ENCODE measurements at places on chromosomes 4 and X. TPM values are rescaled to one million over a fixed set of nuclear protein-coding genes. Genes with fewer than 3 reads are reported as not detected.

GRCh38 chrX:46676399-46677356 is 82.2 kb downstream of the SLC9A7 start:
- DNase-seq, result no peak

- DNase-seq, result no peak
Measured at GRCh38 chr4:142169216-142169615, 532.8 kb downstream of the IL15 start.

DNA sequence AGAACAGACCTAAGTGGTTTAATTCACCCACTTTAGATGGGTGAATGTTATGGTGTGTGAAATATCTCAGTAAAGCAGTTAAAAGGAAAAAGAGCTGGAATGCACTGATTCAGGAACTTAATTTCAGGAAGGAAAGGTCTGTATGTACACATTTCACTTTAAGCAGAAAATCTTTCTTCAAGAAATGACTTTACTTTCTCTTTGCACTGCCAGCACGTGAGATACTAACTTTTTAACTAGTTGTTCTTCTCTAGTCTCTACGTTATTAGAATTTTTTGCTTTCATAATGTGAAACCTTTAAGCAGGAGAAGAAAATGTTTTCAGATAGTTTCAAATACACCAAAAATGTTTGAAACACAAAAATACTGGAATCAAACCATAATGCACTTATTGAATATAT is 18.8 kb downstream of the C4orf46 start:
- no peak for DNase-seq

DNA sequence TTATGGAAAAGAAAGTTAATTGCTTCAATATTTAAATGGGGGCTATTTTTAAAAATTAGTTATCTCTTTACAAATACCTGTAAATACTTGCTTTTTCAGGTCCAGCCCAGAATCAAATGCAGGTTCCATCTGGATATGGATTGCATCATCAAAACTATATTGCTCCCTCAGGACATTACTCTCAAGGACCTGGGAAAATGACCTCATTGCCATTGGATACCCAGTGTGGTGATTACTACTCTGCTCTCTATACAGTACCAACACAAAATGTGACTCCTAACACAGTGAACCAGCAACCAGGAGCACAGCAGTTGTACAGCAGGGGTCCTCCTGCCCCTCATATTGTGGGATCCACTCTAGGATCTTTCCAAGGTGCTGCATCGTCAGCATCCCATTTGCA is 29.2 kb downstream of the SEC24B start:
- DNase-seq, result no peak

Gene CLDN34
- 0.12 TPM for polyA plus RNA-seq

- no peak for DNase-seq
Measured at GRCh38 chr4:47315346-47315745, 148.2 kb downstream of the COMMD8 start.

DNA sequence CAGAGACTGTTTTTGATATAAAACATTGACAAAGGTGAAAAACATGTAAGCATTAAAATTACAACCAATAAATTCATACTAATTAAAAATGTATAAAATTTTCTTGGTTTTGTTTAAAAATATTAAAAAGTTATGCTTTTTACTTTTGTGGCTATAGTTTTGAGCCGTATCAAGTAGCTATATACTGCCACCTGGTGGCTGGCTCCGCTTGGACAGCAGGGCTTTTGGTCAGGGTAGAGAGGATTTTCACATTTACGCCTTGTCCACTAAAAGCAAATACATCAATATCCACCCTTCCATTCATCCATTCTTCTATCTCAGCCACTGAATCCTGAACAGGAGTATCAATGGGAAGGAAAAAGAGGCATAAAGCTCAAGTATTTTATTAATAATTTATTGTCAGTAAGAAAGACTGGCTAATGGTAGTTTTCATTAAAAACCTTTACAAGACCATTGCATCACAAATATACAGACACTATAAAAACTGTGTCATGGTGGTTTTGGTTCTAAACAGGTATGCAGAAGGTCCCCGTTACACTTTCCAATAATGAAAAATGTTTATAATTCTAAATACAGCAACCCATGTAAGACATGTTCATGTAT is 32.1 kb upstream of the MTNR1A start:
- DNase-seq, result peak; percentile 75

- no peak for DNase-seq
Measured at GRCh38 chr4:103011378-103012025, 8.0 kb downstream of the SLC9B1 start.

GRCh38 chr4:154988511-154988910 is 207.4 kb downstream of the RBM46 start:
- DNase-seq, result no peak

Gene BANK1
- 1.0 TPM for polyA plus RNA-seq

GRCh38 chr4:118351851-118352827 is 664 bp downstream of the PRSS12 start:
- peak; percentile 18 for DNase-seq

Gene CENPVL1
- not detected for polyA plus RNA-seq

- no peak for DNase-seq
Measured at GRCh38 chr4:93031431-93032098, 727.8 kb downstream of the GRID2 start.

GRCh38 chrX:133655275-133656265 is 240.3 kb upstream of the GPC4 start:
- DNase-seq, result no peak

- DNase-seq, result no peak
Measured at GRCh38 chr4:41655177-41655576, 93.3 kb downstream of the PHOX2B start.

Gene TCEAL9
- polyA plus RNA-seq, result 216 TPM

GRCh38 chr4:125123570-125124109 is 191.1 kb upstream of the FAT4 start:
- DNase-seq, result no peak

Gene MAGED4
- 21.6 TPM for polyA plus RNA-seq

GRCh38 chr4:656436-657337 is 17.4 kb downstream of the ATP5ME start:
- no peak for DNase-seq

DNA sequence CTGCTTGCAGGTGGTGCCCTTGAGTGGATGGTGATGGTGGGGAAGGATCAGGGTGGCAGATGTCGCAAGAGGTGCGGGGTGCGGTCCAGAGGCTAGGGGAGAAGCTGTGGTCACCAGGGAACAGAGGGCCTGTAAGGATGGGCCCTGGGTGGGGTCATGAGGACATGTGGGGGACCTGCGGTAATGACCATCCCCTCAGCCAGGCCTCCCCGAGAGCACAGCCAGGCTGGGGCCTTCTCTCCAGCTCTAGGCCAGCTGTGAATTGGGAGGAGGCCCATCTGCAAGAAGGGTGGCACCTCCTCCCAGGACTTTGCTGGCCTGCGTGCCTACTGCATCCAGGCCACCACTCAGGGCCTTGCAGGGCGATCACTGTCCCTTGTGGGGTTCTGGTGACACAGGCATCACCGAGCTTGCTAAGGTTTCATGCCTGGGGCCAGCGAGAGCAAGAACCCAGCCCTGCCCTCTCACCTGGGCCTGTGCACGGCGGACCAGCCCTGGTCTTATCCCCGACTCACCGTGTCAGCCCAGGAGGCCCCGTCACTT is 34.1 kb upstream of the MXD4 start:
- no peak for DNase-seq

Gene PPP3CA
- 26.0 TPM for polyA plus RNA-seq

GRCh38 chrX:47831788-47832187 is 4.9 kb upstream of the ZNF81 start:
- DNase-seq, result no peak

DNA sequence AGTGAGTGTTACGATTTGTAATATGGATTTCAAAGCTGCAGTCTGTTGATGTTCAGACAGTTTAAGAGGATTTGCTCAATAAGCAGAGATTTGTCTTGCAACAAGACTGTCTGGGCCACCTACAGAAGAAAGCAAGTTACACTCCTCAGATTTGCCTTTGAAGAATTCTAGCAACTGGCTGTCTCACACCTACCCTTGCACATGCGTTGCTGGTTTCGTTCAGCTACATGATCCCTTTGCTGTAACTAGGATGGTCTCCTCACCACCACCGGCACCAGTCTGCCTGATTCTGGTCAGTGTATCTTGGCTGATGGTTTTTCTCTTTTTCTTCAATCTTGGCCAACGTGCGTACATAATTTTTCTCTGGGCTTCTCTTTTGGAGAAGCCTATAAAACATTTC is 172.7 kb upstream of the LCORL start:
- no peak for DNase-seq

DNA sequence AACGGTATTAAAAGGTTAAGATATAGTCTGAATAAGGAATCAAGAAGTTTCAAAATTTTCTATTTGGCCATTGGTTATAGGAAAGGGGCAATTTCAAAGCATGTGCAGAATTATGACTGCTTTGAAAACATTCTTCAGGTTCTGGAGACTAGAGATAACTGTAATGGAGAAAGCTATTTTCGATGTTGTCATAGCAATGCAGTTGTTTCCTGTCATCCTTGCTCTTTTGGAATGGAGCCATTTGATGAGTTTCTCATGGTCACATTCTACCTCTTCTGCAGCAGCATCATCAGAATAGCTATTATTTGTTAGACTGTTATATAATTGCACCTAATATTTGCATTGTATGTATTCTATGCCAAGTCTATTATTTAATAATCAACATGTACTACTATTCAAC is 368.2 kb upstream of the NR3C2 start:
- DNase-seq, result no peak

- no peak for DNase-seq
Measured at GRCh38 chr4:176400816-176401461, 81.2 kb downstream of the SPCS3 start.

Gene FRMPD4
- polyA plus RNA-seq, result 0.01 TPM

Gene GCNA
- 0.98 TPM for polyA plus RNA-seq

DNA sequence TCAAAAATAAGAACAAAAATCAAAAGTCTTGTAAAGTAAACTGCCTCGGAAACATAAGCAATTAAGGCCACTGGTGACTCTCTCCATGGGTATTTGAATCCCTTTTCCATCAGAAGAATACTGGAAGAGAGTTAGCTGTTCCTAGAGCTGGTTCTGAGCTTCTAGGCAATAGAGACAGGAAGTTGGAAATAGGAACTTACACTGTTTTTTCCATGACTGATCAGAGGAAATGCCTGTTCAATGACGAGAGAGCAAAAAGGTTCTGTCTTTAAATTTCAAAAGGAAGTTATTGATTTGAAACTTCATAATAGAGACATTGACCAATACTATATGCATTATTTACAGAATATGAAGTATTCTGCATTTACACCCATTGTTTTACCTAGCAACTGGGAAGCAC is 503.5 kb upstream of the ARX start:
- no peak for DNase-seq

GRCh38 chr4:164540987-164541386 is 212.9 kb upstream of the SMIM31 start:
- DNase-seq, result no peak

- DNase-seq, result peak; percentile 45
Measured at GRCh38 chr4:8437281-8437680, 3.2 kb downstream of the ACOX3 start.

- no peak for DNase-seq
Measured at GRCh38 chr4:46946919-46947536, 38.0 kb upstream of the COX7B2 start.

- no peak for DNase-seq
Measured at GRCh38 chr4:110854021-110854678, 231.3 kb upstream of the PITX2 start.

Gene SMIM10L2A
- 6.3 TPM for polyA plus RNA-seq

DNA sequence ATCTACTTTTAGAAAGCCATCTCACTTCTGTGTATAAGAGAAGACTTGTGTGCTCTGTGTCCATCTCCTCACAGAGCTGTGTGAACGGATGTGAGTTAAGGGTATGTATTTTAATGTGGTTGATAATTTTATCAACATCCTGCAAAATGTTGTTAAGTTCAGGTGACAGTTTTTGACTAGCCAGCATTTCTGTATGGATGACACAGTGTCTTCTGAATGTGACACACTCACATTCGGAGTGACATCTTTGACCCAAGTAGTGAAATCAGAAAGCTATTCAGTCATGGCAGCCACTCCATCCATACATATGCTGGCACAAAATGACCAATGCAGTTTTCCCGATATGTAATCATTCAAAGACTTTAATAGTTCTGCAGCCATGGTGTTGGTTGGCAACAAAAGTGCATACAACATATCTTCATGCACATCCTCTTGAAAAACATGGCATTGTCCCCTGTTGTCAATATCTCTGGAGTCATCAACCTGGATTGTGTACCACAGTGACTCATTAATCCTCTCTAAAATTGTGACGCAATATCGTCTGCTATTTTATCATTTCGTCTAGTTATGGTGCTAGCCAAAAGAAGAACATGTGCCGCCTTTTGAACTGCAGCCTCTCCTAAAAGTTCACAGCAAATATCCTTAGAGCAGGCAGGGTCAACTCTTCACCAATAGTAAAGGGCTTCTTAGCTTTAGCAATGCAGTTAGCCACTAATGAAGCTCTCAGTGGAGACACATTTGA is 6.8 kb upstream of the FGF2 start:
- no peak for DNase-seq

Gene ENPEP
- polyA plus RNA-seq, result 1.5 TPM

Gene CT45A2
- polyA plus RNA-seq, result not detected

DNA sequence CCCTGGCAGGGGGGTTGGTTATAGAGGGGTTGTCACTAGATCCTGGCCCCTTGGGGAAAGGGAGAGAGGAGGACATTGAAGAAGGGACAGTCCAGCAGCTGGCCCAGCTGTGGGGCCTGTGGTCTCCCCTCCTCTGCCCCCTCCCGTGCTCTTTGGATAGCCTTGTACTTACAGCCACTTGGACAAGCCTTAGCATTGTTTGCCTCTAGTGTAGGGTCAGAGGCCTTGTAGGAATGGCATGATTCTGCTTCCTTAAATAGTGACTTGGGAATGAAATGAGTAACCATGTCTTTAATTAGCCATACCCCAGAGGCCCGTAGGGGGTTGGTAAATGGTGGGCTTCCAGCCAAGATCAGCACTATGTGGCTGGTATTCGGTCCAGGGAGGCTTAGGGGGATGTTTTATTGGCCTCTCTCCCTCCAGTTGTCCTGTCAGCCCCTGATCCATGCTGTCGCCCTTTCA is 230.6 kb downstream of the PTTG2 start:
- DNase-seq, result peak; percentile 35

- no peak for DNase-seq
Measured at GRCh38 chr4:37447886-37448285, 203.3 kb downstream of the NWD2 start.

GRCh38 chr4:42638993-42639392 is 17.9 kb downstream of the ATP8A1 start:
- DNase-seq, result no peak

GRCh38 chr4:79065262-79065661 is 126.0 kb upstream of the PAQR3 start:
- no peak for DNase-seq

DNA sequence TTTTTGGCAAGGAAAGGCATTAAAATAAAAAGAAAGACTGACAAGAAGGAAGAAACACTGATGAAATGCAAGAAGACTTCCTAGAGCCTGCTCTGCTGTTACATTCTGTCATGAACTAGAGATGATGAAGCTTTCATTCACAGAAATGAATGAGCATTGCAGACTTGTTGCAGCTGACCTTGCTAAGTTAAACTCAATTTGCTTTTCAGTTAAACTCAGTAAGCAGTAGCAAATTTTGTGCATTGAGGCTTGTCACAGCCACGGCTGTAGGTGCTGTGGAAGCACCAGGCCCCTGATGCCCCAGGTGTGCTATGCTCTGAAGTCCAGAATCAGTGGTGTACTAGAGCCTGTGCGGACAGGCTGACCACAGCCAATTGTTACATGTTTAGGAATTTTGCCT is 39.6 kb upstream of the LSM6 start:
- DNase-seq, result no peak

Gene PABPC4L
- 2.2 TPM for polyA plus RNA-seq

- no peak for DNase-seq
Measured at GRCh38 chrX:94850811-94851210, 1176.8 kb downstream of the FAM133A start.
